ENCODE measurements at places on chromosomes 3 and 15. TPM values are rescaled to one million over a fixed set of nuclear protein-coding genes. Genes with fewer than 3 reads are reported as not detected.

Gene C3orf85
- not detected for total RNA-seq

Gene PLSCR2
- total RNA-seq, result not detected

Gene PARP3
- total RNA-seq, result 7.0 TPM

Gene ITGB5
- 14.6 TPM for total RNA-seq

Gene SENP8
- total RNA-seq, result 4.9 TPM

Gene IL16
- total RNA-seq, result 1.1 TPM

Gene FRMD5
- 15.2 TPM for total RNA-seq
